ENCODE measurements at places on chromosomes 13 and 19.

DNA sequence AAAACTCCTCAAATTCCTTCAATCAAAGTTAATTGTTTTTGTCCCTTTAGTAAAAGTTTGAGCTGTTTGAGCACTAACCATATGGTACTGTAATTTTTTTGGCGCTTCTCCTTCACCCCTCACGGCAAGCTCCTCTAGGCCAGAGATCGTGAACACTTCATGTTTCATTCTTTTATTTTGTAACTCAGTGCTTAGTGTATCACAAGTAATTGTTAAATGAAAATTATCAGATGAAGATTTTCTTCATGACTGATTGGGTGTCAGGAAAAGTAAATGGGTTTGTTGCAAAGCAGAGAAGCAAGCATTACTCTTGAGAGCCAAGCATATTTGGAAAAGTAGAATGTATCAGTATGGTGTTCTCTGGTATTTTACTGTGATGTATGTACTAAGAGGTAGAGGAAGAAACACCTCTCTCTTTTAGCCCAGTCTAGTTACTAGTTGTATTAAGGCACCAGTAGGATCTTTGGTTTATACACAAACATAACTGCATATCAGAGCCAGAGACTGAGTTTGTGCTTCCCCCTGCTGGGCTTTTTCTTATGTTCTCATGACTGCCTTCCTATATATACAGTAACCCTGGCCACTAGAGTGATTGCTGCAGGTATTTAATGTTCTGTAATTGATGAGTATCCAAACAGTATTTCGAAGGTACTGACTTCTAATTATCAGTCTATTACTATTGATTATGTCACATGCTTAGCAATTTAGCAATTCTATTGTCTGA, 202.3 kb upstream of the KLHL1 start:
- DNase-seq: no peak

- no peak for DNase-seq
These were observed 342.6 kb downstream of the MZT1 start for GRCh38 chr13:72384879-72385278.

- no peak for DNase-seq
These were observed 2057.1 kb upstream of the PCDH20 start for GRCh38 chr13:63472711-63473110.

- no peak for DNase-seq
These were observed 89.3 kb downstream of the MIPEP start for GRCh38 chr13:23799945-23800344.

GRCh38 chr13:32225481-32225931, 89.7 kb downstream of the ZAR1L start:
- DNase-seq: no peak
